ENCODE measurements at places on chromosomes 1 and 21. TPM values are rescaled to one million over a fixed set of nuclear protein-coding genes. Genes with fewer than 3 reads are reported as not detected.

METTL13 gene
- total RNA-seq = 87.6 TPM

FAM167B gene
- total RNA-seq = 0.95 TPM

ASPM gene
- 33.5 TPM for total RNA-seq

SLC44A3 gene
- total RNA-seq = 0.30 TPM

FCAMR gene
- not detected for total RNA-seq

LMX1A gene
- total RNA-seq = not detected

TSPEAR gene
- total RNA-seq = not detected

EFNA1 gene
- total RNA-seq = 3.6 TPM

RAB7B gene
- 0.10 TPM for total RNA-seq

NBPF6 gene
- total RNA-seq = not detected

KMO gene
- total RNA-seq = not detected

LAD1 gene
- not detected for total RNA-seq

SLC1A7 gene
- total RNA-seq = not detected

FCRL6 gene
- total RNA-seq = 1.5 TPM

NUF2 gene
- 54.2 TPM for total RNA-seq

CFAP74 gene
- total RNA-seq = not detected

KRTAP12-2 gene
- total RNA-seq = not detected

LCE1A gene
- not detected for total RNA-seq

DISP1 gene
- total RNA-seq = 0.84 TPM

GUCA2B gene
- total RNA-seq = not detected

OR2G6 gene
- not detected for total RNA-seq

VASH2 gene
- total RNA-seq = 0.42 TPM

GREM2 gene
- total RNA-seq = not detected

OR2T35 gene
- not detected for total RNA-seq

FUCA1 gene
- 3.5 TPM for total RNA-seq

LDLRAD1 gene
- not detected for total RNA-seq

C1orf210 gene
- total RNA-seq = not detected

AMY1B gene
- not detected for total RNA-seq

PLA2G2D gene
- total RNA-seq = not detected

TEDDM1 gene
- total RNA-seq = not detected
